ENCODE measurements at places on chromosomes 1 and 21.
A peak's percentile ranks its signal among the peaks of the same experiment; 100 is the strongest.

GRCh38 chr1:6513320-6513801 is 21.9 kb upstream of the PLEKHG5 start:
- no peak for DNase-seq

DNA sequence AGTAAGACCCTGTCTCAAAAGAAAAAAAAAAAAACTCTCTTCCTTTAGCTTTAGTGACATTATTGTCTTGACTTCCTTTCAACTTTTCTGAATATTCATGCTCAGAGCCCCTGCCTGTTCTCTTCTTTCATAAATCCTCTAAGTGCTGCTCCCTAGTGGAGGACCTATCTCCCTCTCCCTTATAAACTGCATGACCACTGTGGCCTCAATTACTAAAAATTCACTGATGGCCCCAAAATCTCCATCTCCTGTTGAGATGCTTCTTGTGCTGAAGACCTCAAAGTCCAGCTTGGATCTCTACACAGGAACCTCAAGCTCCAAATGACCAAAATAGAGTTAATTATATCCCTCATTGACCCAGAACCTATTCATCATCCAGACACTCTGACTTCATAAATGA is 7.8 kb downstream of the ITLN1 start:
- DNase-seq, result no peak

GRCh38 chr1:150780510-150780909 is 14.9 kb upstream of the CTSS start:
- no peak for DNase-seq

- DNase-seq, result peak; percentile 8
These were observed 12.7 kb downstream of the C1QB start for GRCh38 chr1:22665752-22666151.

DNA sequence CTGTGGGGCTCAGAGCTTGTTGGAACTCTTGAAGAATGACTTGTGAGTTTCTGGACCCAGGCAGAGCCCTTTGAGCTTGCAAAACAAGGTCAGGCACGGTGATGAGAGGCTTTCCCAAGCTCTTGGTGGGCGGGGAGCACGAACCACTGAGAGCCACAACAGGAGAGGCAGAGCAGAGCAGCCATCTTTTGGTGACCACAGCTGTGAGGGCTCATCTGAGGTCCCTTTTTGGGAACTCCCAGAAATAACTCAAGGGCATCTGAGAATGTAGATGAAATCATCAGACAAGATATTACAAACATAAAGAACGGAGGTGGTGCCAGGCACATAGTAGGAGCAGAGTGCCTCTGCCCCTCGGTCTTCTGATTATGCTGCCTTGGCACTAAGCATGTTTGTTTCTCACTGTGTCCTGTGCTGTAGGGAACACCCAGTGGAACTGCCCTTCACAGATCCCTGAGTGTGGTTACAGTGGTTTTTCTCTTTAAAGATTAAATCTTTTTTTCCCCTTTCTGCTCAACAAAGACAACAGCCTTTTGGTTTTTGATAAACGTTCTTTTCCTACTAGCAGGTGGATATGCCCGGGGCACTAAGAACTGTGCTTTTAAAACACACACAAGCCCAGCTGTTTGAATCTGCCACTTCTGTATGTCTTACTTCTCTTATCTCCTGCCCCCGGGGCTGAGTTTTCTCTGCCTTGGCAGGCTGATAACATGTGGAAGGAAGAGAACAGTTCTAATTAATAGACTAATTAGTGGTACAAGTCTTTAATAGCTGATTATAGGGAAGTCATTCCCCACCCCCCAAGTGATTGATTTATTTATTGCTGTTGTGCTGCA is 37.7 kb downstream of the CD34 start:
- DNase-seq, result no peak

GRCh38 chr1:235415008-235415904 is 48.0 kb downstream of the TBCE start:
- DNase-seq, result peak; percentile 63

- DNase-seq, result no peak
These were observed 371.9 kb downstream of the TTLL7 start for GRCh38 chr1:83627045-83627444.

DNA sequence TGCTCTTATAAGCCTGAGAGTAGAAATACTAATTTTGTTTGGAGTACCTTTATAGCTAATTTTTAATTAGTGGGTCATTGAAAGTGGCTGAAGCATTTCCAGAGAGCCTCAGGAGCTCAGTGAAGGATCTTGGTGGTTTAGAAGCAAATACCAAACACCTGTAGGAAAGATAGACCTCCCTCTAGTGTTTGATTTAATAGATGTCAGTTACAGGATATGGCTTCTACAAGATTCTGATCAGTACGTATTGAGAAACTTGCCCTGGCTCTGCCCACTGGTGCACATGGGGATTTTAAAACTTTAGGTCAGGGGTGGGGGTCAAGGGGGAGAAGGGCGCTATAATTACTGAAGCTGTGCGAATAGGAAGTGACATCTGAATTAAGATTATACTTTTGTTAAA is 122.2 kb downstream of the POU2F1 start:
- no peak for DNase-seq

DNA sequence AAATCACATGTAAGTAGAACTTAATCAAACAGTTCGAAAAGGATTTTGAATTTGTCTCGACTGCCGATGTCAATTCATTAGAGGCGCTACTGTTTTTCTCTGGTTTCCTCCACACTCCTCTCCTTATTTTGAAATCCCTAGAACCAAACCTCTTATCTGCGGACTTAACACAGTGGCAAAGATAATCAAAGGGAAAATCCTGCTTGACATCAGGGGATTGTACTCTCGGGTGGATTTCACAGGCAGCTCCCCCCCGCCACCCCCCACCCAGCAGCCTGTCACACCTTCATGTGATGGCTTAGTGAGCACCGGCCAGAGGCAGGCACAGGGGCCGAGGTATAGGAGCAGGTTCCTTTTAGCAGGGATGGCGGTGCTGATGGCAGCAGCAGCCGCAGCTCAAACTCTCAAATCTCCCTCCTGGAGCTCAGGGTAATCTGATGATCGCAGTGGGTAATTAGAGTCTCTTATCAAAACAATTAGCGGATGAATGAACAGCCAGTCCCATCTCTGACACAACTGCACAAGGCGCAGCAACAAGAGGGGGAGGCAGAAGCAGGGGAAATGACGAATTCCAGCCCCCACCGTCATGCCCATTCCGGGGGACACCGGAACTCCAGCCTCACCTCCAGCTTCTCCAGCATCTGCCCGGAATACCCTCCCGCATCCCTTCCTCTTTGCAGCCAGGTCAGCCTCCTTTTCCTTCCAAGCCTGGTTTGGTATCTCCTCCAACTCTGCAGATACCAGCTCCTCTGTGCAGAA is 80.3 kb downstream of the SSBP3 start:
- no peak for DNase-seq

- DNase-seq, result no peak
These were observed 24.2 kb upstream of the CR2 start for GRCh38 chr1:207429963-207430362.

DNA sequence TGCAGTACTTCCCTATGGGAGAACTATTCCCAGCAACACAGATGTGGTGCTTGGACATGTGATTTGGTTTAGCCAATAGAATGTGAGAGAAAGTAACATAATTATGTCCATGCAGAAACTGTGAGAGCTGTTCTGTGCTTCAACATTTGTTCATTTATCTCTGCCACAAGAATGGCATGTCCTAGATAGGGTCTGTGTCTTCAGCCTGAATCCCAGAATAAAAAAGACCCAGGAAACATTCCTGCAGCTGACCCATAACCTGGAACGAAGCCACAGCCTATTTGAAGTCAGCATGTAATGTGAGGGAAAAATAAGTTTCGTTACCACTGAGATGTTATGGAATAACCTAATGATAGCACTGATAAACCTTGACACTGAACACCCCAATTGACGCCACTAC is 552.0 kb upstream of the USP24 start:
- no peak for DNase-seq

GRCh38 chr1:50412813-50413476 is 10.3 kb downstream of the DMRTA2 start:
- DNase-seq, result no peak

Measured in RCC 7860 (cell line).